Ascending aorta (tissue), 2 donors: ENCODE measurements at places on chromosomes 16 and 17.

GRCh38 chr16:30561089-30561816 lies 3.1 kb upstream of the ZNF764 start:
- no peak for DNase-seq

DNA sequence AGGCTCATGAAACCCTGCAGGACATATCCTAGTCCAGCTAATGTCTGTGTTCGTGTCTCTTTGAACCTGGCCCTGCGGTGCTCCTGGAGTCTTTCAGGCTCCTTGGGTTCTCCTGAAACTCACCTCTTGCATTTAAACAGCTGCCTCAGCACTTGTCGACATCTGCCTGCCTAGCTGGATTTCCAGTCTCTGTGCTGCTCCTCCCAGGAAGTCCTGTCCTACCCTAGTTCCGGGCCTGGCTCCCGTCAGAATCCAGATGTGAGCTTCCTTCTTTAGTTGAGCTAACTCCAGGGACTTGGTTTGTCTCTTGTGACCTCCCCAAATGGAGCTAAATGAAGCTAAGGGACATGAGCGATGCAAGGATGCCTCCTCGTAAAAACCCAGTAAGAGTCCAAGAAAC lies 155.2 kb upstream of the PIRT start:
- no peak for DNase-seq

DNA sequence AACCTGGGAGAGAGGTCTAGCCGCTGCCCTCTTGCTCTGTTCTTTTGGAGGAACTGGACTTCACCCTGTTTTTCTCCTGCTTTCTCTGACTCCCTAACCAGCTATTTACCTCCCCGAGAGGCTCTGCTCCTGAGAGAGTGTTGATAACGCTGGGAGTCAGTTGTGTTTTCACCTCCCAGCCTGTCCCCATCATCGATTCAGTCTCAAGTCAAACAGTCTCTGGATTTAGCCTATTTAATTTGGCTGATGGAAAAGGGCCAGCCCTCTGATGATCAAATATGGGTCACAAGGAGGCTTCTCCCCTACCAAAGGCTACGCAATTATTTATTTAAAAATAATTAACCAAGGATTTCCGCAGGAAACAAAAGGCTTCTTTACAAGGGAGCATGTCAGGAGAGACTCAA lies 31.8 kb downstream of the HNF1B start:
- DNase-seq = no peak

- no peak for DNase-seq
Measured at GRCh38 chr17:863880-864279, 81.7 kb downstream of the MRM3 start.

- DNase-seq = no peak
Measured at GRCh38 chr16:61730997-61731396, 305.2 kb downstream of the CDH8 start.
